H4 (cell line): ENCODE measurements at places on chromosomes 2 and 18. TPM values are rescaled to one million over a fixed set of nuclear protein-coding genes. Genes with fewer than 3 reads are reported as not detected.

OXER1 gene
- not detected in 2 replicates for total RNA-seq

CNRIP1 gene
- 19.7 and 32.6 TPM in 2 replicates for total RNA-seq

GRCh38 chr2:16478434-16479210 is 187.0 kb downstream of the CYRIA start:
- no peak for DNase-seq

TMEM163 gene
- total RNA-seq, result not detected in 2 replicates

- DNase-seq, result no peak
These were observed 185.8 kb downstream of the VAPA start for GRCh38 chr18:10099539-10100140.

AMER3 gene
- total RNA-seq, result not detected in 2 replicates

- no peak for DNase-seq
These were observed 51.4 kb downstream of the TTC39C start for GRCh38 chr18:24065906-24066305.

C1QL2 gene
- total RNA-seq, result not detected in 2 replicates

GRCh38 chr2:188318161-188318749 is 26.6 kb downstream of the GULP1 start:
- no peak for DNase-seq

DNA sequence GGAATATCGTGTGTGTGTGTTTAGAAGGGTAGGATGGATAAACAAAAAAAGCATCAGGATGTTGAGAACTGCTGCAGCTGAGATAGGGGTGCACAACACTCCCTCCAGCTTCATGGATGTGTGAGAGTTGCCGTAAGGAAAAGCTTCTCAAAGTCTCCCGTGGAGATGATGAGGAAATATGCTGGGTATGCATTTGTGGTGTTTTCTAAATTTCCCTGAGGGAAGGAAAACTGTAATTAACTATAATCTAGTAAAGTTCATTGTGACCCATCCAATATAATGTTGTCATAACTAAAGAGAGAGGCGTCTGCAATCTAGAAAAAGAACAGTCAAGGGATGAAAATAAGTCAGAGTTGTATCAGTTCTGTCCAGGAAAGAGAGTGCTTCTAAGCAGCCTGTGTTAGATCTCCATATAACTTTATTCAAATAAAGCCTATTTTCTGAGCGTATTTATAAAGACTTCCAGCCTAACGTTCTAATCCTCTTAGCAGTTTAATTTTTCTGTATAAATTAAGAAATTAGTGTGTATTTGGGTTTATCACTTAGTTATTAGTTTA is 7.3 kb upstream of the LMAN2L start:
- DNase-seq, result no peak
